ENCODE measurements at places on chromosomes 6 and 20. TPM values are rescaled to one million over a fixed set of nuclear protein-coding genes. Genes with fewer than 3 reads are reported as not detected.

DNA sequence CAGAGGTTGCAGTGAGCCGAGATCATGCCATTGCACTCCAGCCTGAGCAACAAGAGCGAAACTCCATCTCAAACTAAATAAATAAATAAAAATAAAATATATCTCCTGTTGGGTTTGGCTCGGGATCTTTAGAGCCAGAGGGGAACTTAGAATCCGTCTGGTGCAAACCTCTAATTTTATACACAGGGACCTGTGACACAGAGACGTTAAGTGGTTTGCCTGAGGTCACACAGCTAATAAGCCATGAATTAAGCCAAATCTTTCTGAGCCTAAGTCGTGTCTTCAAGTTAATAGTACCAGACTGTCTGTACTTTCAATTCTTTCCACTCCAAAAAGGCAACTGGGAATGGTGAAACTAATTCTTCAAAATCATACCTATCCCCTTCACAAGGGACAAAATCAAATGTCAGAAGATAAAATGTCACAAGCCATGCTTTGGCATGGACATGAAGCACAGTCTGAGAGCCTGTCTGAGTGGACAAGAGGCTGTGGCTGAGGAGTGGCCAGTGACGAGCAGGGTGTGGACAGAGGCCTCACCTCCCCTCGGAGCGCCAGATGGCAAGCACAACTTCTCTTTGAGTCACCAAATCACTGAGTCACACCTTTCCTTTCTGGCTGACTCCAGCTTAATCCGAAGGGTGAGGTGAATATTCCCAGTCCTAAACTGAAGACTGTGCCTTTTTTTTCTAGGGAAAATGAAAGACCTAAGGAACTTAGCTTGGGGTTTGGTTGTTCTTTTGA is 177.4 kb downstream of the TFAP2A start:
- no peak for DNase-seq

DNA sequence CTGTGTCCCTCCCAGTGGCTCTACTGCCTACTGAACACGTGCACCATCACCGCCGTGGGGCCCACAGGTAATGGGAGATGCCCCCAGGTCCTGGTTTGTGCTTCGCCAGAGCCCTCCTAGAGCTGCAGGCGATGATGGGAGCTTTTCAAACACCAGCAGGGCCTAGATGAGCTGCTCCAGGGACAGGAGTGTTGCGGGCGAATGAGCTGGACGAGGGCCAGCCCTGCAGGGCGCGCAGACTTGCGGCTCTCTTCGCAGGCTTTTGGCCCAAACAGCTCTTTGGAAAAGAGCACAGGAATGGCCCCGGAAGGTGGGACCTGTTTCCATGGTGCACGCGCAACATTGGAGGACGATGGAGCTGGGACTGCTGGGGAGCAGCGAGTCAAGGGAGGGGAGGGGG is 409.3 kb upstream of the SULF2 start:
- DNase-seq: no peak

- no peak for DNase-seq
These were observed 344.2 kb downstream of the HDGFL1 start for GRCh38 chr6:22913612-22914011.

GRCh38 chr6:166598441-166599138 is 12.1 kb upstream of the RAMACL start:
- DNase-seq: no peak

- DNase-seq: no peak
These were observed 51.1 kb upstream of the SLC24A3 start for GRCh38 chr20:19161336-19161735.

- no peak for DNase-seq
These were observed 70.8 kb upstream of the FBXO30 start for GRCh38 chr6:145885431-145885830.

- DNase-seq: no peak
These were observed 91.2 kb upstream of the SIRPA start for GRCh38 chr20:1803932-1804501.

DNA sequence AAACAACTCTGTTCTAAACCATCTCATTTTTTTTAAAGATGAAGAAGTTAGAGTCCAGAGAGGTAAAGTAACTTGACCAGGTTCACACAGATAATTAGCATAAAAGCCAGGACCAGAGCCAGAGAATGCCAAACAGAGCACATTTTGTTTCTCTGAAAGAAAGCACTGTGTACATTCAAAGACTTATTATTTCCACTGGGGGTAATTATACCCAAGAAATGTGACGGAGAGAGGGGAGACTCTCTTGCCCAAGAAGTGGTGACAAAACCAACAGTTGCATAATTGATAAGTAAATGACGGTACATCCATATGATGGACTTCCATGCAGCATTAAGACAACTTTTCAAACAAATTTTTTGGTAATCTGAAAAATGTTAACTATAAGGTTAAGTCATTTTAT is 111.6 kb downstream of the RTN4IP1 start:
- DNase-seq: no peak

DNA sequence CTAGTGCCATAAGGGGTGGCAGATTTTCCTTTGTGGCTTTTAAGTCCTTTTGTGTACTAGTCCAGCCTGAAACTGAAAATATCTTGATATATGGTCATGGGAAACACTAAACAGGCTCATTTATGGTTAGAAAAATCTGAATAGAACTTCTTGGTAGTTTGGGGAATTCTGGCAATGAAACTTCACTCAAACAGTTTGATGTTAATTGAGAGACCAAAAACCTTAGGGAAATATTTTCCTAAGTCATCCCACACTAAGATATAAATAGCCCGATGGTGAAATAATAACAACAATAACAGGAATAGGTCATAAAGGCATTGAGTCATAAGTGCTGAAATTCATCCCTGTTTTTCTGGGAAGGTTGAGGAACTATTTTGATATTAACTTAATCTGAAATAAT is 146.2 kb upstream of the SMLR1 start:
- DNase-seq: no peak

DNA sequence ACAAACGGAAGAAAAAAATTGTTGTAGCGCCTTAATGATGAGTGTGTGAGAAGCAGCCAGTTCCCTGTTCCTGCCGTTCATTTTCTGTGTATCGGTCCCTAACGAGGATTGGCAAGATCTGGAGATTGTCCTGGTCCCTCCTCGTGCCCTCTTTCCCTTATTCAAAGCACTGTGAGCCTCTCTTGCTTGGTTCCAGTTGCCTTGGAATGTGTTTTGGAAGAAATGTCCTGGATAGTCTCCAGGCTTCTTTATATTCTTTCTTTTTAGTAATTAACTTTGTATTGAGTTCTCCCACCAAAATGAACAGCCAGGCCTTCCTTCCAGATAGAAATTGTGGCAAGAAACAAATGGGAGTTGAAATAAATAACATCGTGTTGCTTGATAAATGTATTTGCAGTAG is 348.3 kb downstream of the CDH26 start:
- no peak for DNase-seq

- DNase-seq: no peak
These were observed 29.7 kb downstream of the MC3R start for GRCh38 chr20:56278196-56278595.

DNA sequence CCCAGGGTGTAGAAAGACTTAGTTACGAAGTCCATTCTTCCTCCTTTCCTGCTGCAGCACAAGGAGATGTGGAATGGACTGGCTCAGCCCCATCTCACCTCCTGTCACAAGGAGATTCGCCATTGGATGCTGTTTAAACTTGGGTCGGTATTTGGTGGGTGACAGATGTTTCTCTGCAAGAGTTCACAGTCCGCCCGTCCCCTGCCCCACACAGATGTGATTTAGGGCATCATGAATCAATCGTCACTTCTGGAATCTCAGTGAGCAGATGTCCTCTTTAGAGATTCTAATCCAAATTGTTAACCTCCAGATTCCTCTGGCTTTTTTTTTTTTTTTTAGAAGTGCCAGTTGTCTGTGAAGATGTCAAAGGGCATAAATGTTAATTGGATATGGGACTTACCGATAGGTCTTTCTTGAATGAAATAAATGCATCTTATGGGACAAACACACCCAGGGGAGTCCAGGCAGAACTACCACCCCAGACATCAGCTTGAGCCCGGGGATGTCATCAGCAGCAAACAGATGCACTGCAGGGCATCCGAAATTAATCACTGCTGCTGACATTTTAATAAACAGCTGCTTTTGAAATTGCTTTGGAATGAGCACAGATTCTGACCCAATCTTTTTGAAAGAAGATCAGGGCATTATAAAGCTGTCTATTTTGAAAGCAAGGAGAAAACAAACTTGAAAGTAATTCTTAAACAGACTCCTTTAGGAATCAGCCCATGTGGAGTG is 117.6 kb upstream of the CDH4 start:
- no peak for DNase-seq

RAB5IF gene
- 70.2 TPM for polyA plus RNA-seq

SASH1 gene
- polyA plus RNA-seq: 26.9 TPM

PRR18 gene
- polyA plus RNA-seq: 0.21 TPM
